T1000 (cell line): ENCODE measurements at places on chromosomes 3 and 15.

DNA sequence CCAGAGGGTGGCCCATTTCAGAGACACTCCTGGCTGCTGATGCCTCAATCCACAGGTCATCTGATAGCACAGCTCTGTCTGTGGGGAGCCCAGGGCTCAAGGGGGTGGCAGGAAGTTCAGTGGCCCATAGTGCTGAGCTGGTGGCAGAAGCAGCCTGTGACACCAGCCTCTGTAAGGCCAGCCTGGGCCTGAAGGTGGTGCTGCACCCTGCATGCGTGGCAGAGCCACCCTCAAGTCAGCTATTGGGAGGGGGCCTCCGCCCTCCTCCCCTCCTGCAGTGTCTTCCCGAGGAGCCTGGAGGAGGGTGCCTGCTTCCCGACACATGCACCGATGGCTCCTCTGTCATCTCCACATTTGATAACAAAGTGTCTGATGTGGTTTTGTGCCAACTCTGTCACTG, 3.0 kb downstream of the PLA1A start:
- DNase-seq = no peak

GRCh38 chr3:134163096-134163495, 87.6 kb downstream of the RYK start:
- no peak for DNase-seq

DNA sequence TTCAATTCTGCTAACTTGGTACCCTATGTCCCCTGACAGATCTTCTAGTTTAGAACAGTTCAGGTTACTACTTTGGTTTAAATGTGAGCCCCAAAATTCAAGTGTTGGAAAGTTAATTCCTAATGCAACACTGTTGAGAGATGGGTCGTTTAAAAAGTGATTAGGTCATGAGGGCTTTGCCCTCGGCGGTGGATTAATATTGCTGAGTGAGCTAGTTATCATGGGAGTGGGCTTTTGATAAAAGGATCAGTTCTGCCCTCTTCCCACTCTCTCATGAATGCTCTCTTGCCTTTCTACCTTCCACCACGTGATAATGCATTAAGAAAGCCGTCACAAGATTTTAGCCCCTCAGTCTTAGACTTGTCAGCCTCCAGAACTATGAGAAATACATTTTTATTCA, 72.1 kb downstream of the BTLA start:
- no peak for DNase-seq

DNA sequence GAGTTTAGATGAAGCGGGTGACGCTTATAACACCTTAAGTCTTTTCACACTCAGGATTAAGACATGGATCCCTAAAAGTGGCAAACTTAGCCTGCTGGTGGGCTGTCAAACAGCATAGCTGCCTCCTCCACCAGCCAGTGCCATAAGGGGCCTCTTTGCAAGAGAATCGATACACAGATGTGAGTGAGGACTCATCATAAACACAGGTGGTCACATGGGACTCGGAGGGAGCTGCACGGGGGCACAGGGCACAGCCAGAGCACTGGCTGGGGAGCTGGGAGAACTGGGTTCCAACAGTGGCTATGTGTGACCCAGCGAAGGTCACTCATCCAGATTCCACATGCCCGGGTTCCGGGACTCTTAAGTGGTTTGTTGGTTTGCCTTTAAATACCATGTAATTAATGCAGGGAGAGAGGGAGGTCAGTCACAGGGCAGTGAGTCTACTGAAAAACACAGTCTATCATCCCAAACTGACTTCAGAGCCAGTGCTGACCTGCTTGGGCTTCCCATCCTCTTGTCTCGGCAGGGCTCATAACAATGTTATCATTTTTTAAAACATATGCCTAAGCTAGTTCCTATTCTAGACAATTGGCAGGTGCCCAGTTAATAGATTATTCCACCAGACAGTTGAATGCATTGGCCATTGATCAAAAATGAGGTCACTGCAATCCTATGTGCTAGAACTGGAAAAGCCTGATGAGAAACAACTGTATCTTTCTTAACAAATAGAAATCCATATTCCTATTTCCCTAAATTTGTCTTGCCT, 51.8 kb downstream of the SLC12A8 start:
- DNase-seq = no peak

DNA sequence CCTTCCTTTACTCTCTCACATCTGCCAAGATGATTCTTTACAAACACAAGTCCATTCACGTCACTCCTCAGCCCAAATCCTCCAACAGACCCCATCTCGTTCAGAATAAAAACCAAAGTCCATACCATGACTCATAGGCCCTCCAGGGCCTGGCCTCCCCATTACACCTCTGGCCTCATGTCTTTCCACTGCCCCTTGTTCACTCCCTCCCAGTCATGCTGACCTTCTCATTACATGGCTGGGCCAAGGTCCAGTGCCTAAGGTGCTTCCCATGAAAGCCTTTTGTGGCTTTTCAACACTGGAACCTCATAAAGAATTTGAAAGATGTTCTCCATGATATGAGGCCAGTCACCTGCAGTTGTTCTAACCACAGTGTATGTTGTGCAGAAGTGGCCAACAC, 44.5 kb downstream of the NEK10 start:
- peak; percentile 70 for DNase-seq

DNA sequence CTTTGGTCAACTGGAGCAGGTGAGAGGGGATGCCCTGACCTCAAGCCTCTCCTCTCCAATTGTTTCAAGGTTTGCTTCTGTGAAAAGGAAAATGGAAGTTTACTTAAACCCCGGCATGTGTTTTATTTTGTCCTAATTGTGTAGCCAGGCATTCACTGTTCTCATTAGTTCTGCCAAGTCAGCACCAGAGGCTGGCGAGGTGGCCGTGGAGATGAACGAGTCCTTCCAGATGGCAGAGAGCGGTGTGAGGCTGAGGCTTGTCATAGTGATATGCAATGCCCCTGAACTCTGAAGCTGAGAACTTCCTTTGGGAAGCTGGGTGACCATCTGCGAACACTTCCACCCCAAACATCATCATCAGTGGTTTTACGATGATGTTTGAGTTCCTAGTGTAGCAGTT, 199.6 kb downstream of the TJP1 start:
- no peak for DNase-seq

DNA sequence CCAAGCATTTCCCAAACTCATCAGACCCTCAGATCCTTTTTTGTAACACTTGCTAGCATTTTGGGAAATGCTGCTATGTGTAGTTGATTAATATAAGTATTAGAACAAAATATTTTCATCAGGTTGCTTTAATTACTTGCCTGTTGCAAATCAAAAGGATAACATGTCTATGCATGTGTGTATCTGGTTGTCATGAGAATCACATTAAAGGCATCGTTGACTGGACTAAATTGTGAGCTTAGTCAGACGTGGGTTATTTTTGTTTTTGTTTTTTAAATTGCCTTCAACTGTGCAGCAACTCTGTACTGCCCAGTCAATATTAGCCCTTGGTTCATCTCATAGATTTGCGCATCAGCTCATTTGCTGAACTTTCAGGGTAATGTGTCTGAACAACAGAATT, 81.6 kb downstream of the SLMAP start:
- no peak for DNase-seq

DNA sequence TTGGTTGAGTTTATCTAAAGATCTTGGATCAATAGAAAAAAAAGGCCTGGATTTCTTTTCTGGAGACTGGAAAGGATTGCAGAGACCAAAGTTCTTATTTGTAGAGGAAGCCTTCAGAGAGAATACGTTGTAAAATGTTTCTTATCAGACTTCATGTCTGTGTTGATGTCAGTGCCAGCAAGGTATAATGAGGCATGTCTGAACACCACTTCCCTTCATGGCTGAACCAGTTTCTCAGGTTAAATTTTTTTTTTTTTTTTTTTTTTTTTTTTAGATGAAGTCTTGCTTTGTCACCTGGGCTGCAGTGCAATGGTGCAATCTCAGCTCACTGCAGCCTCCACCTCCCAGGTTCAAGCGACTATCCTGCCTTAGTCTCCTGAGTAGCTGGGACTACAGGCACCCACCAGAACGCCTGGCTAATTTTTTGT, 17.8 kb upstream of the ZNF774 start:
- no peak for DNase-seq

GRCh38 chr3:149442043-149442442, 32.5 kb upstream of the TM4SF4 start:
- DNase-seq = no peak

- no peak for DNase-seq
Observed at GRCh38 chr3:195405651-195406050, 37.2 kb downstream of the ACAP2 start.

DNA sequence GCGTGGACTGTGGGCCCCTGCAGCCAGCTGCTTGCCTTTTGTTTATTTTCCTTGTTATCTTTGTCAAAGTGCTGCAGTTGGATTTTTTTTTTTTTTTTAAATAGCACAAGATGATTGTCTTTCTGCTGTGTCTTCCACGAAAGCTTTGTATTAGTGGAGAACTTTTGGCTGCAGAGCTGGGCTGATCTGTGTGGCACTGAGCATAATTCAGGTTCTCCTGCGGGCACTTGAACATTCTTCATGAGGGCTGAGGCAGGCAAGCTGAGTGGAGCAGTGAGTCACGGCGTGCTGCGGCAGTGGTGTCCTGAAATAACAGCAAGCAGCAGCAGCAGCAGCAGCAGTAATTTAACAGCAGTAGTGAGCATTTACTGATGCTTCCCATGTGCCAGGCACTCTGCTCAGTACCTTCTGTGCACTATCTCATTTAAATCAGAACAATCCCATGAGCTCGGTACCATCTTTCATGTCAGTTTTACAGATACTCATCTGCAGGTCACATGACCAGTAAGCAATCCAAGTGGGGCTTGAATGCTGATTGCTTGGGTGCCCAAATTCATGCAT, 45.8 kb downstream of the MITF start:
- DNase-seq = peak; percentile 73

DNA sequence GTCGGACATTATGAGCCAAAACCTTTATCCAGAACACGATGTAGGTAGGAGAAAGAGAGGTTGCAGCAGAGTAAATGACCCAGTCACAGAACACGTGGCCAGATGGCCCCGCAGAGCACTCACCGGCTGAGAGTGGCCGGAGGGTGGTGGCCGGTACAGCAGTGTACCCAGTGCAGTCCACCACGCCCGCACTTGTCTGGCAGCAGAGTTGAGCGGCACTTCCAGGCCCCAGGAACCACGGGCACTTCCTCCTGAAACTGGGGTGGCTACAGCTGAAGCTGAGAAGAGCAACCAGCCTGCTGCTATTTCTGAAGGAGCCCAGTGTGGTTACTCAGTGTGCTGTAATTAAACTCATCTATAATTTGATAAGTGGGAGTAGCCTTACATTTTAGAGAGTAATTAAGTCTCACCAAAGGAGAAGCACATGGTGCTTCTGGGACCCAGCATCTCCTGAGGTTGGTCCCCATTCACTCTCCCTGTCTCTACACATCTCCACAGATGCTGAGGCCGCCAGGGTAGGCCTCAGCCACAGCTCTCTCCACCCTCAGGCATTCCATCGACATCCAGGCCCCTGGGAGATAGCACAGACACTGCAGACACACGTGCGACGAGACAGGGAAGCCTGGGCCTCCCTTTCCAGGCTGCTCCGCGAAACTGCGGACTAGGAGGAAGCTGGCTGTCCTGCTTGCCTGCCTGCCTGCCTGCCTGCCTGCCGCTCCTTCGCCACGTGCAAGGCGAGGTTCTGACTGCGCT, 49.8 kb downstream of the BDH1 start:
- DNase-seq = no peak
